NCI-H524 treated with DMSO at 0.1 percent for 48 hours (cell line): ENCODE measurements at places on chromosomes 12 and 14.

GRCh38 chr12:103401421-103401820 is 94.3 kb downstream of the C12orf42 start:
- no peak for DNase-seq

GRCh38 chr14:96039633-96040311 is 610 bp downstream of the C14orf132 start:
- DNase-seq: peak; percentile 48

DNA sequence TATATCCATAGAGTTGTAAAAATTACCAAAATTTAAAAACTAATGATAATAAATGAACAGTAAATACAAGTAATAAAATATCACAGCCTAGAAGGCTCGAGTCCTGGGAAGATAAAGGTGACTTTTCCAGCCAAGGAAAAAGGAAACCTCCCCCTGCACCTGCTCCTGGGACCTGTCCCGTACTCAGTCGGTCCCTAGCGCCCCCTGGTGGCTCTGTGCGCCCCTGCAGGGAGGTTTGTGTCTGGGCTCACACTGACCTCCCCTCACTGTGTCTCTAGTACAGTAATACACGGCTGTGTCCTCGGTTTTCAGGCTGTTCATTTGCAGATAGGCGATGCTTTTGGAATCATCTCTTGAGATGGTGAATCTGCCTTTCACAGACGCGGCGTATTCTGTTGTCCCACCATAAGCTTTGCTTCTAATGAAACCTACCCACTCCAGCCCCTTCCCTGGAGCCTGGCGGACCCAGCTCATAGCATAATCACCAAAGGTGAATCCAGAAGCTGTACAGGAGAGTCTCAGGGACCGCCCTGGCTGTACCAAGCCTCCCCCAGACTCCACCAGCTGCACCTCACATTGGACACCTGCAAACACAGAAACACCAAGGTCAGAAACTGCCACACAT is 1030.4 kb downstream of the TMEM121 start:
- DNase-seq: no peak

DNA sequence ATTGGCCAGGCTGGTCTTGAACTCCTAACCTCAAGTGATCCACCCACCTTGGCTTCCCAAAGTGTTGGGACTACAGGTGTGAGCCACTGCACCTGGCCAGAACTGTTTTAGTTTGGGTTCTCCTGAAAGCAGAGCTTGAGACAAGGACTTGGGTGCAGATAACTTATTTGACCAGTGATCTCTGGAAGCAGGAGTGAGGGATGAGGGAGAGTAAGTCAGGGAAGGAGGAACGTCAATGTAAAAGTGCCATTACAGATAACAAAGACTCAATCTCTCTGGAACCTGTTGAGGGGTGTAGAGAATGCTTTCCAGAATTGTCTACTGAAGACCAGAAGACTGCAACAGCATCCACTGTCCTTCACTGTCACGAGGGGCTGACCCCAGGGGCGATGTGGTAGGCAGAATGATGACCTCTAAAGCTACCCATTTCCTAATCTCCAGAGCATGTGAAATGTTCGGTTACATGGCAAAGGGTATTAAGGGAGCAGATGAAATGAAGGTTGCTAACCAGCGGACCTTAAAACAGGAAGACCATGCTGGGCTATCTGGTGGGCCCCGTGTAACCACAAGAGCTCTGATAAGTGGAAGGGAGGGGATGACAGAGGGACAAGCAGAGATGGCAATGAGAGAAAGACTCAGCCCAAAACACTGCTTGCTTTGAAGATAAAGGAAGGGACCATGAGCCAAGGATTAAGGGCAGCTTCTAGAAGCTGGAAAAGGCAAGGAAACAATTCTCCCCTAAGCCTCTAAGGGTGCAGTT is 207.8 kb downstream of the RBM19 start:
- DNase-seq: no peak

- DNase-seq: no peak
Measured at GRCh38 chr12:19916974-19917373, 451.4 kb upstream of the PDE3A start.

DNA sequence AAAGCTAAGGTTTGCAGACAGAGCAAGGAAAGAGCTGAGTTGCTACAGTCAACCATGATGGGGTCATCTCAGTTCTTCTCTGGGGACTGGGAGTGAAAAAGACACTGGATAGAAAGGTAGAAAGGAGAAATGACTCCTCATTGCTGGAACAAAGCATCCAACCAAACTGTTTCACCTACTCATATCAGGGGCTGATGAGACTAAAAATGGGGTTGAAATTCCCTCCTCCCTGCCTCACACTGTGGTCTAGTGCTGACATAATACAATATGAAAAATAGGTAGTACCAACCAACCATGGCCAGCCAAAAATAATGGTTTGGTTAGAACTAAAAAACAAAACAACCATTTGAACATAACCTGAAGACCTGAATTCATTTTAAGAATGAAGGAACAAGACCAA is 220.7 kb downstream of the DPF3 start:
- DNase-seq: no peak

- no peak for DNase-seq
Measured at GRCh38 chr14:55102141-55102621, 26.9 kb upstream of the LGALS3 start.

GRCh38 chr12:109173443-109174240 is 57.3 kb downstream of the ACACB start:
- DNase-seq: no peak

DNA sequence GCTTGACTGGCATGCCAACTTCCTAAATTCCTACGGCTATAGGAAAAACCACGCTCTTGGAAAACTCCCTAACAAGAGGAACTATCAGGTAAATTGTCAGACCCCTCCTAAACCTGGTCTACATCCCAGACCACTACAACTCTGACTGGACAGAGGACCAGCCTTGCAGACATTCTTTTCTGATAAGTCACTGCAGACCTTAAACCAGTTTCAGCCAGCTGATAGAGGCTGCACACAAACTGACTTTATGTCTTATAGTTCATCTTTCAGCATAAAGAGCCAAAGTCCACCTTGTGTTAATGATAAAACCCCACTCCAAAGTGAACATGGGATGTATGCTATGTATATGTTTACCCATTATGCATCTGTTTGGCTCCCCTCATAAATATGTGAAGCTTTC is 166.6 kb downstream of the KTN1 start:
- DNase-seq: no peak
